Stimulated activated CD8-positive, alpha-beta memory T cell treated with anti-CD3 and anti-CD28 coated beads, Interleukin-15, amount 100 ng/mL, for 24 hours (primary cell): ENCODE measurements at places on chromosomes 1 and 21.

- no peak for DNase-seq
These were observed 185.9 kb upstream of the EDN2 start for GRCh38 chr1:41670217-41670957.

GRCh38 chr1:199551967-199552565, 475.4 kb upstream of the NR5A2 start:
- no peak for DNase-seq

- DNase-seq, result no peak
These were observed 99.5 kb upstream of the ZNF644 start for GRCh38 chr1:91121366-91121765.

- DNase-seq, result no peak
These were observed 64.3 kb upstream of the TTC34 start for GRCh38 chr1:2865571-2866421.

- DNase-seq, result no peak
These were observed 42.8 kb upstream of the ENAH start for GRCh38 chr1:225695578-225696337.

DNA sequence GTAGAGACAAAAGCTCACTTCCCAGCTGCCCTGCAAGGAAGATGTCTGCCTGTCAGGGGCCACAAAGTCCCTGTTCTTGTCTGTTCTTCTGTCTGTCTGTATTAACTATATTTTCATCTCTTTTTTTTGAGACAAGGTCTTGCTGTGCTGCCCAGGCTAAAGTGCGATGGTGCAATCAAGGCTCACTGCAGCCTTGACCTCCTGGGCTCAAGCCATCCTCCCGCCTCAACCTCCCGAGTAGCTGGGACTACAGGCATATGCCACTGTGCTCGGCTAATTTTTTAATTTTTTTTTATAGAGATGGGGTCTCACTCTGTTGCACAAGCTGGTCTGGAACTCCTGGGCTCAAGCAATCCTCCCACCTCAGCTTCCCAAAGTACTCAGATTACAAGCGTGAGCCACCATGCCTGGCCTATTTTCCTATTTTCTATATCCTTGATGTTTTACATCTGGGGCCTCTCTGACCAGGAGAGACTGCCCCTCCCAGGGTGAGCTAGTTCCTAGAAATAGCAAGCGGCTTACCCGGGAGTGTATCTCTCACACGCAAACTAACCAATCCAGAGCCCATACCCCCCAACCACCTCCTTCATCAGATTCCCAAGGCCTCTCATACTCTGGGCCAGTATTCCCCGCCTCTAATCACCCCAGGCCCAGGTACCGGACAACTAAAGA, 5.4 kb upstream of the KLHDC7A start:
- DNase-seq, result no peak

- no peak for DNase-seq
These were observed 123.1 kb downstream of the PGBD5 start for GRCh38 chr1:230303069-230303468.

DNA sequence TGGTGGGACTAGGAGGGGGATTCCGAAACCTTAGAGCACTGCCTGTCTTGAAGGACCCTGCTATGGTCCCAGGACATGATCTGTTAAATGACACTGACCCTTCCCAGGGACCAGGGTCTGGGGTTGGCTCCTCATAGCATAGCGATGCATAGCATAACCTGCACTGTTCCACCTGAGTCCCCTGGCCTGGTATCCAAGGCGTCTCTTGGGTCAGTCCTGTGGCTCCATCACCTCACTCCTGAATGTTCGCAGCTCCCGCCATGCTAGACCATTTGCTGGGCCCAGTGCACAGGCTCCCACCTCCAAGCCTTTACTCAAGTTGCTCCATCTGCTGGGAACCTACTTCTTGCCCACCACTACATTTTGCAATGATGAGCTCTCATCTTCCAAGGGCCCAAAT, 39.0 kb upstream of the MAGOH start:
- DNase-seq, result no peak

DNA sequence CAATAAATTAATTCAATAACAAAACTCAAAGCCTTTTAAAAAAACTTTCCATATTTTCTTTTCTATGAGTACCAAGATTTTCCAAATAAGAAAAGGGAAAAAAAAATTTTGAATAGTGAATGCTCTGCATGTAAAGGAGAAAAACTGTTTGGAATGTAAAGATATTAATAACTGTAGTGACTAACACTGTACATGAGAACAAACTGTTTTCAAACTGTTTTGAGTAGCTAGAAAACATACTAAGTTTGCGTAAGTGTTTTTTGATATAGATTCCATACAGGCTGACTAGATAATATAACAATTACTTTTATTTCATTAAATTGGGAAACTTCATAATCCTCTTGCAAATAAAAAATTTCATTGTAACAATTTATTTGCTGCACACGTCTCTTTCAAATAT, 150.5 kb downstream of the DPYD start:
- no peak for DNase-seq

DNA sequence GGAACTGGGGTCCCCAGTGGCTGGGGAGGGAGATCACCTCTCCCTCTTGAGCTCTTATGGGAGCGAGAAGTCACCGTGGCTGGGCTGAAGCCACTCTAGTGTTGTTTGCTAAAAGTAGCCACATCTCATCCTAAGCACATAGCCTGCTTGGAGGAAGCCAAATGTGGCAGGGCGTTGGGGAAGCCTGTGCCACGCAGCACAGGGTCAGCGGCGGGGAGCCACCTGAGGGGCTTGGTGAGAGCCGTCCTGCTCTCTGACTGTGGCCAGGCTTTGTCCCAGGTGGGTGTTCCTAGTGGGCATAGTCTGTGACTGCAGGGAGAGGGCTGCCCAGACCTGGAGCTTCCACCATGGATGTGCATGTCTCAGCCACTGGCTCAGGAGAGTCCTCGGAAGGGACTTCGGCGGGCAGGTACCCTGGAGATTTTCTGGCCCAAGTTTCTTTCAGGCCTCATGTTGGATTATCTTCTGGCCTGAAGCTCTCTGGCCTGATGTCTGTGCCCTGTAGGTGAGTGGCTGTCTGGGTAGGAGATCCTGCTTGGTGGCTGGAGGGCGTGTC, 38.9 kb downstream of the MORN1 start:
- no peak for DNase-seq

DNA sequence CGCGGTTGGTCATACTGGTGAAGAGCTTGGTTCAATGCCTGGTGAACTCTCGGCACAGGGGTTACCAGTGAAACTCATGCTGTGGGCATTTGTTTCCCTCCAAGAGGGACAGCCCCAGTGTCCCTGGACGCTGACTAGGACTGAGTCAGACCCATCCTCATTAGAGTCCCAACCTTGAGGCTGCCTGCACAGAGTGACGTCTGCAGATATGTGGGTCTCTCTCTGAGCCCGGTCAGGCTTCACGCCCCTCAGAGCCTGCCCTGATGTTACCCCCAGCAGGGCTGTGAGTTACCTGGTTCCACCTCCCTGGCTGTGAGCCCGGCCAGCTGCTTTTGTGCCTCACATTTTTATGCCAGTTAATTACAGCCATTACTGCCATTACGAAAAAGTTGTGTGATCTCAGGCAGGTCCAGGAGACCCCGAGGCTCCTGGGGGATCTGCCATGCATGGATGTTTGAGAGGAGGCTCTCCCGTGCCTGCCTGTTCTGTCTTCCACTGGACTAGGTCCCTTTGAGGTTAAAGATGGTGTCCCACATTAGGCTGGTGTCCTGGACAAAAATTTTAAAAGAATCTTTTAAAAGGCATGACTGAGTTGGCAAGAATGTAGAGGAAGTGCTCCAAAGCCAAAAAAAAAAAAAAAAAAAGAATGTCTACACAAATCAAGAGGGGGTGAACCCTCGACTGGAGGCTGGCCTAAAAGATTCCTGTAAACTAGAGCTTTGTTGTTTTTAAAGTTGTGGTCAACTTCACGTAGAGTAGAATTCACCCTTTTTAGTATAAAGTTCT, 36.6 kb upstream of the PADI1 start:
- DNase-seq, result no peak

- no peak for DNase-seq
These were observed 182.2 kb upstream of the DUSP10 start for GRCh38 chr1:221923929-221924598.

GRCh38 chr21:37117204-37117603, 44.1 kb downstream of the TTC3 start:
- DNase-seq, result no peak

- no peak for DNase-seq
These were observed 258 bp upstream of the SYPL2 start for GRCh38 chr1:109466125-109466451.

DNA sequence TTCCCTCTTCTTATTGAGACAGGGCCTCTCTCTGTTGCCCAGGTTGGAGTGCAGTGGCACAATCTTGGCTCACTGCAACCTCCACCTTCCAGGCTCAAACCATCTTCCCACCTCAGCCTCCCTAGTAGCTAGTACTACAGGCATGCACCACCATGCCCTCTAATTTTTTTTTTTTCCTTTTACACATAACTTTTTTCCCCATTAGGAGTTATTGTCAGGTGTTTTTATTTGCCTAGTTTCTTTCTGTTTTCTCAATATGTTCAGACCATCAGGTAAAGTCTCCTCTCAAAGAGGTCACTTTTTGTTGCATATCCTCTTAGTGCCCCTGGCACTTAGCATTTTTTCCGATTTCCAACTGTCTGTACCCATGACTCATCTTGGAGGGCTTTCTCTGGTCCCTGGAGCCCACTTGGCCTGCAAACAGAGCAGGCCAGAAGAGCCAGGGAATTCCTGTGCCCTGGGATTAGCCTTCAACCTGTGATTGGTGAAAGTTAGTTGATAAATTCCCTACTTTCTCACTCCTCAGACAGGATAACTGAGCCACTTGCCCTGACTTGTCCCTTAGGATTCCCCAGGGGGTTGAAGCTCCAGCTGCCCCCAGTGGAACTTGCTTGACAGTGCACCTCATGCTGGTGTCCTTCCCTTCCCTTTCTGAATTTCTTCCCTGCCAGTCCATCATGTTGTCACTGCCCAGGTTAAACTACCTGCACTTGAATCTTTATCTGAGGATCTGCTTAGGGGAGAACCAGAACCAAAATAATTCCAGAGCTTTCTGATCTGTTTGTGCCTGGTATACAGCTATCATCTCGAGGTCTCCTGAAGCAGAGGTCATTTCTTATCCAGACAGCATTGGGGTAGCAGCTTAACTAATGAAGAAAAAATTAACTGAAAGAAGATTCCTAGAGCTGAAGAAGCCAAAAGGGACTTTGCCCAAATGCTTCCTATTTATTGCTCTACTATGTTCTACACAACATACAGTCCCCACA, 2.4 kb downstream of the NTPCR start:
- no peak for DNase-seq

- no peak for DNase-seq
These were observed 11.8 kb upstream of the ZFP69B start for GRCh38 chr1:40438391-40439015.

GRCh38 chr1:117788014-117788413, 141.4 kb downstream of the GDAP2 start:
- DNase-seq, result no peak

DNA sequence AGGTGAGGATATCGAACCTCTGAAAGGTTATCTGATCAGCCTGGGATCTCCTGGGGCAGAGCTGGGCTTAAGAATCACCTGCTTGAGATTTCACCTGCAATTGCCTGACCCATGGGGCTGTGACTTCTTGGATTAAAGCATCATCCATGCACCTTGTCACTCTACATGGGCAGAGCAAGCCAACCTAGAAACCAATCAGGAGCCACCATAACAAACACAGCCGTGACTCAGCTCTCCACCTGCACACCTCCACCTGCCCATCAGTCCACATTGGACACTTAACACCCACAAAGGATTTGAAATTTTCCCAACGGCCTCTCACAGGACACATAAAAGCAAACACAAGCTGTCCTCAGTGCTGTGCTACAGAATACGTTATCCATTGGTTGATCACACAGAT, 35.1 kb upstream of the ETS2 start:
- no peak for DNase-seq

DNA sequence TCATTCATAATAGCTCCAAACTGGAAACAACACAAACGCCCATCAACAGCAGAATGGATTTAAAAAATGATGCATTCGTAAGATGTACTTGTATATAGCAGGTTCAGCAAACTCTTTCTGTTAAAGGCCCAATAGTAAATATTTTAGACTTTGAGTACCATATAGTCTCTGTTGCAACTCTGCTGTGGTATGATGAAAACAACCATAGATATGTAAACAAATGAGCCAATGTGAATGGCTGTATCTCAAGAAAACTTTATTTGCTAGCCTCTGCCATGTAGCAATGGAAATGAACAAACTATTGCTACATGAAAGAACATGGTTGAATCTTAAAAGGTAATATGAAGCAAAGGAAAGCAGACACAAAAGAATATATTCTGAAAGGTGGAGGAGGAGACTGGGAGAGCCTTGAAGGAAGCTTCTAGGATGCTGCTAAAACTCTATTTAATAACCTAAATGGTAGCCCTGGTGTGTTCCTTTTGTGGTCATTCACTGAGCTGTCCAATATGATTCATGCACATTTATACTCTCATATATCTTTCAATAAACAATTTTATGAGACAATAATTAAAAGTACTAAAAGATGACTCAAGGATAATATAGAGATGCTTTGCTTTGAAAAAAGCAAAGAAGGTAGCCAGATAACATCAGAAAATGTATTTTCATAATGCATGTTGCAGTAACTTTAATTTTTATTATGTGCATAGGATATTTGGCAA, 29.1 kb upstream of the FMO3 start:
- no peak for DNase-seq

- no peak for DNase-seq
These were observed 38.3 kb downstream of the SNAP47 start for GRCh38 chr1:227773558-227773957.

DNA sequence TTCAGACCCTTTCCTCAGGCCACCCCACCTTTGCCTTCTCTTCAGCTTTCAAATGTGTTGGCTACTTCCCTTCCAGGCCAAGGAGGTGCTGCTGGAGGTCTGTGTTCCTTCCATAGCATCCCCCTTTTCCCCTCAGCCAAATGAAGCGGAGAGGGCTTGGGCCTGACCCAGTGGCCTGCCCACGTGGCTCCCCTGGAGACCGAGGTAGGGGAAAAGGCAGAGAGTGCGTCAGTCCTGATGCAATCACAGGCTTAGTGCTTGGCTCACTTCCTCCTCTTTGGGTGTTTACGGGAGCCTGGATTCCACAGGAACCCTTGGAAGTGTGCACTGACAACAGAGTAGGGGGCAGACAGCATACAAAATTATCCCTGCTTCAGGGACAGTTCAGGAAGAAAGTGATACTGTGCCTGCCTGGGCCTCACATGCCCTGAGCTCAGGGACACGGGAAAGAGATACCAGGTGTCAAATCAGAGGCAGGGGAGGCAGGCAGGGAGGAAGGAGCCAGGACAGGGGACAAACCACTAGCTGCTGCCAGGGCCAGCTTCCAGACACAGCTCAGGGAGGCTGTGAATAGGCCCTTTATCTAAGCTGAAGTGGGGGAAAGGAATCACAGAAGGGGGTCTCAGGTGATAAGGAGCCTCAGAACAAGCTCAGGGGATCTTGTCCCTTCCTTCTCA, 16.6 kb upstream of the PTP4A2 start:
- DNase-seq, result no peak

GRCh38 chr1:7366286-7366954, 404.7 kb upstream of the VAMP3 start:
- DNase-seq, result no peak

- DNase-seq, result no peak
These were observed 206.1 kb downstream of the ZNF648 start for GRCh38 chr1:181855380-181855779.
